Gastroesophageal sphincter (tissue), 4 donors: ENCODE measurements at places on chromosomes 1 and 21. TPM values are rescaled to one million over a fixed set of nuclear protein-coding genes. Genes with fewer than 3 reads are reported as not detected.

GRCh38 chr1:173014160-173014559 lies 36.6 kb downstream of the TNFSF18 start:
- no peak for ATAC-seq

DNA sequence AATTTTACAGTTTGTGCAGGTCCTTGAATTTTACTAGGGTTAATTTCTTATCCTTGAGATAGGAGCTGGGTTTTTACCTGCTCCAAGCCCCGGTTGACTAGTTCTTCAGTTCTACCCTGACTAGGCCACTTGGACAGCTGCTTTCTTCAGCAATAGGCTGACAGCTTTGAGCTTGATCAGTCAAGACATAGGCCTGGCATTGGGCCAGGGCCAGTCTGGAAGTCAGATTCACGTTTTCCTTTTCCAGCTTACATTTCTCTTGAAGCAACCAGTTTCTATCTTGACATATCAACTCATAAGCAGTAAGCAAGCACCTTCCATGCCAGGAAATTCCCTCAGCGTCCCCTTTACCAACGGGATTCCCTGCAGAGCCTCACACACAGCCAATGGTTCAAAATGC lies 63.7 kb upstream of the AJAP1 start:
- no peak for ATAC-seq

DNA sequence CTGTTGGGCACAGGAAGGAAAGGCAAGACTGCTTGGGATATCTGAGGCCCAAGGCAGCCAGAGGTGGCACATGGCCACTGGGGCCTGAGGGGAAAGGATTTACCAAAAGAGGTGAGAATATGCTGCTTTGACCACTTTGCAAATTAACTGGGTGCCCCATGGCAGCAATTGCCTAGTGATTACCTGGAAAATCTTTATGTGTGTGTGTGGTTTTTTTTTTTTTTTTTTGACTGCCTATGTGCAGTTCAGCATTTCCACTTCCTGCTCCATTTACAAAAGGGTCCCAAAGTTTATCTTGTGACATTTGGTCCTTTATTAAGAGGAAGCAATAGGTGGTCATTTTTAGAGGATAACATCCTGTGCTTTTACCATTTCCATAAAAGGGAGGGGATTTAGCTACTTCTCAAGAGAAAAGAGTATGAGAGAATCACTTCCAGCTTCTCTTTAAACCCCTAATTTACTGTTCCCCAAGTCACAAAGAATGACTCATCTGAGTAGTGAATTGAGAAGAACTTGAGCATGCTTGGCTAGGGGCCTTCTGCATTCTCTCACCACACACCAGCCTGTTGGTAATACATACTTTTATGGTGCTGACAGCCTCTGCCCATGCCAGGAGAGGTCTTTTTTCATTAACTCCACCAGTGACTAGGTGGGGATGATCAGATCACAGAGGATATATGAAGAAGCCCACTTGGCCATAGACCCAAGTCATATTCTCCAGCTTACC lies 52.1 kb downstream of the SYDE2 start:
- no peak for ATAC-seq

GRCh38 chr1:97918961-97919360 lies 1.9 kb downstream of the DPYD start:
- ATAC-seq = no peak

- no peak for ATAC-seq
Observed at GRCh38 chr1:48775831-48776392, 779 bp downstream of the BEND5 start.

DNA sequence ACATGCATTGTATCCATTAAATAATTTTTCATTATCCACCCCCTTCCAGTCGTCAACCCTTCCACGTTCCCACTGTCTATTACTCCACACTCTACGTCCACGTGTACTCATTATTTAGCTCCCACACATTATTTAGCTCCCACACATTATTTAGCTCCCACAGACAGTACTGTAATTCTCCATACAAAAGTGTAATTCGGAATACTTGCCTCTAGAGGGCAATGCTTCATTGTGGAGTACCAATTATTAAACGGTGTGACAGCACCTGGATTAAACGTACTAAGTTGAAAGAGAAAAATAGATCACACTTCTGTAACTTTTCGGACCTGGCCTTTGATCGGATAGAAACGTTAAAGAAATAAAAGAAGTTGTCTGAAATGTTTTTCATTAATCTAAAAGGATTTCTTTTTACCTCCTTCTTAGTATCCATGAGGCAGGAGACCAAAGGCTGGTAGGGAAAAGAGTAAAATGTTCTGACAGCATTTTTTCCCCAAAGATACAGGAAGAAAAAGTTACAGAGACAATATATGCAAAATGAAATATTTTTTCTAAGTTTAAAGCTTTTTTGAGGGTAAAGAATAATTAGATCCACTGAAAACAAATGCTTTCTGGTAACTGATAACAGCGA lies 99.2 kb downstream of the LHX8 start:
- ATAC-seq = no peak

GRCh38 chr1:26285366-26286063 lies 5.6 kb downstream of the SH3BGRL3 start:
- no peak for ATAC-seq

- no peak for ATAC-seq
Observed at GRCh38 chr1:157952601-157953000, 40.8 kb upstream of the KIRREL1 start.

EPS15 gene
- total RNA-seq = 53.5 TPM

GRCh38 chr1:55775007-55775406 lies 559.8 kb upstream of the USP24 start:
- ATAC-seq = no peak

GRCh38 chr1:154579374-154579773 lies 11.8 kb downstream of the CHRNB2 start:
- ATAC-seq = no peak

- ATAC-seq = no peak
Observed at GRCh38 chr1:243763806-243764205, 86.2 kb downstream of the AKT3 start.

DNA sequence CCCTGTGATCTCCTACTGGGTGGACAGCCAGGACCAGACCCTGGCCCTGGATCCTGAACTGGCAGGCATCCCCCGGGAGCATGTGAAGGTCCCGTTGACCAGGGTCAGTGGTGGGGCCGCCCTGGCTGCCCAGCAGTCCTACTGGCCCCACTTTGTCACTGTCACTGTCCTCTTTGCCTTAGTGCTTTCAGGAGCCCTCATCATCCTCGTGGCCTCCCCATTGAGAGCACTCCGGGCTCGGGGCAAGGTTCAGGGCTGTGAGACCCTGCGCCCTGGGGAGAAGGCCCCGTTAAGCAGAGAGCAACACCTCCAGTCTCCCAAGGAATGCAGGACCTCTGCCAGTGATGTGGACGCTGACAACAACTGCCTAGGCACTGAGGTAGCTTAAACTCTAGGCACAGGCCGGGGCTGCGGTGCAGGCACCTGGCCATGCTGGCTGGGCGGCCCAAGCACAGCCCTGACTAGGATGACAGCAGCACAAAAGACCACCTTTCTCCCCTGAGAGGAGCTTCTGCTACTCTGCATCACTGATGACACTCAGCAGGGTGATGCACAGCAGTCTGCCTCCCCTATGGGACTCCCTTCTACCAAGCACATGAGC lies 17.2 kb upstream of the SLC25A44 start:
- no peak for ATAC-seq

- peak; percentile 76 for ATAC-seq
Observed at GRCh38 chr1:214492401-214493075, 58.9 kb downstream of the PTPN14 start.

CYP4B1 gene
- total RNA-seq = 42.5 TPM

GRCh38 chr1:152515434-152515783 lies 1.1 kb downstream of the CRCT1 start:
- ATAC-seq = no peak

GRCh38 chr1:168396940-168397684 lies 116.4 kb downstream of the TBX19 start:
- no peak for ATAC-seq

- peak; percentile 43 for ATAC-seq
Observed at GRCh38 chr1:145690587-145691558, 16.3 kb downstream of the PDZK1 start.

RAB3B gene
- total RNA-seq = under 0.01 TPM

- ATAC-seq = no peak
Observed at GRCh38 chr1:167876597-167877175, 37.2 kb downstream of the ADCY10 start.

DNA sequence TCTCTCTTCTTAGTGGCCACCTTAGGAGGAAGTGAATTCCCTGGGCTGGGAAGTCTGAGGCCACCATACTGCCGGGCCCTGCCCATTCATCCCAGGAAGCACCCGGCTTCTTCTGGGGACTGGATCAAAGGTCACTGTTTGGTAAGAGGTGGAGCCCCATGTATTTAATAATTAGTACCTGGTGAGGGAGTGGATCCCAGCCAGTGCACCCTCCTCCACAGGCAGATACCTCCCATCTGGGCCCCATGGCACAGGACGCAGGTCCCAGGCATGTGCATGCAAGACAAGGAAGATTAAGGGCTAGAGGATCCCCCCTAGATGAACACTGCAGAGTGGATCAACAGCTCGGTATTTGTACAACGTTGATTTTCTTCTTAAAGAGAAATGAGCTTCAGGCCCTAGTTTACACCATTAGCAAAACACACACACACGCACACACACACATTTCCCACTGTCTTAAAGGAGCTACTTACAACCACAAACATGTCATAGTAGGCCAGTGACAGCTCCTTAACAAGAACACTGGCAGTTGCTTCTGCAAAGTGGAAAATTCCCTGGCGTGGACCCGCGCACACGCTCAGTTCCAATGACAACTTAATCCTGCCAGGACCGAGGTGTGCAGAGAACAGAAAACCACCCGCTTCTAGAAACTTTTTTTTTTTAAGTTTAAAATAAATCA lies 90.7 kb downstream of the MRPL37 start:
- peak; percentile 54 for ATAC-seq

- no peak for ATAC-seq
Observed at GRCh38 chr21:43604505-43605204, 54.6 kb downstream of the HSF2BP start.
